ENCODE measurements at places on chromosomes 6 and 20.
A peak's percentile ranks its signal among the peaks of the same experiment; 100 is the strongest.

DNA sequence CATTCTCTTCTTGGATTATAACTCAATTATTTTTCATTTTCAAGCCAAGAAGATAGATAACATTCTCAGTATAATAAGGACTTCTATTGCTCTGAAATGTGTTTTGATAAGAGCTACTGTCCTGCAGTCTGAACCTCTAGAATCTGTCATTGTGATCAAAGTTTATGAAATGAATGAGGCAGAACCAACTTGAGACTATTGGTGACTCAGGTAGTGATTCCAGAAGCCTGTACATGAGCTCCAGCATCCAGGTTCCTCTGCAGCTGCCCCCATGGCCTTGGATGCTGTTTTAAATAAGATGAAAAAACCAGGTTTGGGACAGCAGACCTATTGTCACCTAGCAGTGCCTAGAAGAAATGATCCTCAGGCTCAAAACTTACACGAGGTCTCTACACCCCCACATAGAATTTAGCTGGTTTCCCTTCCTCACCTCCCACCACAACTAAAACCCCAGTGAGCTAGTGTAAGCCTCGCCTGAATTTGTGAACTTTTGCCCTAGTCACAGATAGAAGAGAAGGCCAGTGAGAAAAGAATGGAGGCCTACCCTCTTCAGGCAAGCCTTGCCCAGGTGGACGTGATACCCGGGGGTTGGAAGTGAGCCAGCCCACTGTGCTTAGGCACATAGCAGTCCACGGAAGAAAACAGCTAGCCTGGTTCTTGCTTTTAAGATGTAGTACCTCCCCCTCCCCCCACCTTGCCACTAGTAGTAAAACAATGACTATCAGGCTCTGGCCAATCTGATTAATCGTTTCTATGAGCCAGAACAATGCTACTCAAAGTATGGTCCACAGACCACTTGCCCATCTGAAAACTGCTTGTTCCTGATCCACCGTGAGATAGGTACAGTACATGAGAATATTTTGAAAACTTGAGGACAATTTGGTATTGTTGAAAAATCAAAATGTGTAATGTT is 73.0 kb upstream of the SYNJ2 start:
- no peaks in the 10 kb centered on the region for H3K4me1 ChIP-seq
- no peak for DNase-seq
- H3K4me3 ChIP-seq: no peak overlapping the region
- H3K27ac ChIP-seq: no peak overlapping the region

DNA sequence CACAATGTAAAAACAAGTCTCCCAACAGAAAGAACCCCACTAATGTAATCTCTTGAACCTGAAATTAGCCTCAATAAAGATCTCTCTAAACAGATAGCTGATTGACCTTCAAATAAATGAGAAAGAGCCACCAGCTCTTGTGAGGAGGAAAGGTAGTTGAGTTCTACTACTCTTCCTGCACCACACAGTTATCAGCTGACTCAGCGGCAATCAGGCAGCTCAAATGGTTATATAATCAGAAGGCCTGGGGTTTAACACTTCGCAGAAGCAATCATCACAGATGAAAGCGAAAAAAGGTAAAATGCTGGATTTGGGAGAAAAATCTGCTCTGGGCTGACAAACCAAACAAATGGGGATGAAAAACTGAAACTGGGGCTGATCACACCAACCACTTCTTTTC is 91.8 kb downstream of the CHD6 start:
- H3K4me3 ChIP-seq: no peak overlapping the region
- H3K36me3 ChIP-seq: peaks cover 11% of the 10 kb centered on the region
- no peaks in the 10 kb centered on the region for H3K27me3 ChIP-seq
- DNase-seq: no peak
- no peak overlapping the region for H3K27ac ChIP-seq
- no peaks in the 10 kb centered on the region for H3K4me1 ChIP-seq

- no peak overlapping the region for H3K4me3 ChIP-seq
- peaks cover 22% of the 10 kb centered on the region for H3K4me1 ChIP-seq
- H3K27ac ChIP-seq: no peak overlapping the region
- DNase-seq: no peak
- H3K27me3 ChIP-seq: no peaks in the 10 kb centered on the region
These were observed 549.6 kb upstream of the CITED2 start for GRCh38 chr6:139923964-139924475.

GRCh38 chr20:53677447-53678314 is 84.0 kb upstream of the ZNF217 start:
- H3K27me3 ChIP-seq: no peaks in the 10 kb centered on the region
- H3K27ac ChIP-seq: peak overlapping the region; percentile 48
- H3K4me1 ChIP-seq: peaks cover 9% of the 10 kb centered on the region
- H3K36me3 ChIP-seq: no peaks in the 10 kb centered on the region

DNA sequence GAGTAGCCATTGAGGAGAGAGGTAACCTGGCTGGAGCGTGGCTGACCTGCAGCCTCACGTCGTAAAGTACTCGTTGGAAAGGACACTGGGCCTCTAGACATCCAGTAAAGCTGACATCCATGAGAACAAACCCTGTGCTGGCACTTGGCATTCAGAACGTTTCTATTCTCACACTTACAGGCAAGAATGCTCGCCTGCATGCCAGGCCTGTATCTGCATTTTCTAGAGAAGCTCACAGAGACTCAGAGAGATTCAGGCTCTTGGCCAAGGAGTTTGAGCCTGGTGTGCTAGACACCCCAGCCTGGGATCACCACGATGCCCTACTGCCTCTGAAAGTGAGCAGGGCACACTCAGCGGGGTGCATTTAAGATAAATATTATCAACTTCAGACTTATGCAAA is 379.8 kb upstream of the CDH4 start:
- DNase-seq: no peak
- H3K4me3 ChIP-seq: no peak overlapping the region
- no peak overlapping the region for H3K27ac ChIP-seq
- no peaks in the 10 kb centered on the region for H3K4me1 ChIP-seq
- H3K27me3 ChIP-seq: no peaks in the 10 kb centered on the region

DNA sequence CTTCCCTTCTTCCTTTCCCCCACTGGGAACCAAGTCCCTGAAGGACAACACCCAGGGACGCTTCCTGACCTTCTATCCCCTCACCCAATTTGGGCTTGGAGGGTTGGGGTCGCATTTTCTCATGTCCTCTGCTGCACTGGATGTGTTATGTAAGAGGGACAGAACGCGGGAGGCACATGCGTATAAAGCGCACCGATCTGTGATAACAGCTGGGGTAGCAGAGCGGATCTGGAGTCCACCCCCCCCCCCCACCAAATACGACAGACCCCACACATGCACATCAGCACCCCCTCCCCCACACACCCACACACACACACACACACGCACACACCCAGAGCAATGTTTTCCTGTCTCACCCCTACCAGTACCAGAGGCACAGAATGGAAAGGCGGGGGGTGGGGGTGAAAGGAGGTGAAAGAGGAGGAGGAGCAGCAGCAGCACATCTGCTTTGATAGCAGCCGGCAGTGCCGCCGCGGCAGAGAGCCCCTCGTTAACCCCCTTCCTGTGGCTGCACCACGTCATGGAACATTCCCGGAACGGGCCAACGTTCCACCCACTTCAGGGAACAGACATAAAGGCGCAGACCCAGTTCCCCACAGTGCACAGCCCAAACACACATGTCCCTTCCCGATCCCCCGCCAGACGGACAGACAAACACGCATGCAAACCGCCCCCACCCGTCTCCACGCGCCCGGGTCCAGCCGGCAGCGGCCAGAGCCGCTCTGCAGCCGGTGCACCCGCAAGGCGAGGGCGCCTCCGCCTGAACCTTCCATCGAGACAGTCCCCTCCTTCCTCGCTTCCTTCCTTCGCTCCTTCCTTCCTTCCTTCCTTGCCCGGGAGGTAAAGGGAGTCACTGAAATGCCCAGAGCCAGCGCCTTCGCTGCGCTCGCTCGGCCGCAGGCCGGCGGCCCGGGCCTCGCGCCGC is 590 bp downstream of the HIVEP2 start:
- no peaks in the 10 kb centered on the region for H3K36me3 ChIP-seq
- H3K27ac ChIP-seq: peak overlapping the region; percentile 94
- no peaks in the 10 kb centered on the region for H3K27me3 ChIP-seq

DNA sequence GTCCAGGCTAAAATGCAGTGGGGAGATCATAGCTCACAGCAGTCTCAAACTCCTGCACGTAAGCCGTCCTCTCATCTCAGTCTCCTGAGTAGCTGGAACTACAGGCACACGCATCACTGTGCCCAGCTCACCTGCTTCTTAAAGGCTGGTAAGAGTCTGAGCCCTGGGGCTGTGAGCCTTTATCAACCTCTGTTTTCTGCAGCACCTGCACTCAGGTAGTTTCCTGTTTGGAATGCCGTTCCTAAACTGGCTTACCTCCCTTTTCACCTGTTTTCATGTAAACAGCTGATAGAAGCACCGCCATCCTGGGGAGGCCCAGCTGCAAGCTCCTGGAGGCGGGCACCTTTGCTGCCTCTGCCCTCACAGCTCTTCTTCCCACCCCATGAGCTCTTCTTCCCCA is 45.4 kb downstream of the SLC24A3 start:
- no peak for DNase-seq
- H3K27me3 ChIP-seq: no peaks in the 10 kb centered on the region
- H3K27ac ChIP-seq: no peak overlapping the region
- H3K36me3 ChIP-seq: no peaks in the 10 kb centered on the region
- no peak overlapping the region for H3K4me3 ChIP-seq
- H3K4me1 ChIP-seq: no peaks in the 10 kb centered on the region

- H3K36me3 ChIP-seq: no peaks in the 10 kb centered on the region
- H3K4me1 ChIP-seq: no peaks in the 10 kb centered on the region
- H3K27ac ChIP-seq: no peak overlapping the region
- no peaks in the 10 kb centered on the region for H3K27me3 ChIP-seq
- no peak for DNase-seq
These were observed 12.2 kb upstream of the GCLC start for GRCh38 chr6:53556986-53557715.

GRCh38 chr6:117603821-117604220 is 1.5 kb upstream of the GOPC start:
- H3K36me3 ChIP-seq: no peaks in the 10 kb centered on the region
- H3K4me3 ChIP-seq: no peak overlapping the region
- no peaks in the 10 kb centered on the region for H3K27me3 ChIP-seq
- DNase-seq: peak; percentile 64
- H3K4me1 ChIP-seq: peaks cover 7% of the 10 kb centered on the region

DNA sequence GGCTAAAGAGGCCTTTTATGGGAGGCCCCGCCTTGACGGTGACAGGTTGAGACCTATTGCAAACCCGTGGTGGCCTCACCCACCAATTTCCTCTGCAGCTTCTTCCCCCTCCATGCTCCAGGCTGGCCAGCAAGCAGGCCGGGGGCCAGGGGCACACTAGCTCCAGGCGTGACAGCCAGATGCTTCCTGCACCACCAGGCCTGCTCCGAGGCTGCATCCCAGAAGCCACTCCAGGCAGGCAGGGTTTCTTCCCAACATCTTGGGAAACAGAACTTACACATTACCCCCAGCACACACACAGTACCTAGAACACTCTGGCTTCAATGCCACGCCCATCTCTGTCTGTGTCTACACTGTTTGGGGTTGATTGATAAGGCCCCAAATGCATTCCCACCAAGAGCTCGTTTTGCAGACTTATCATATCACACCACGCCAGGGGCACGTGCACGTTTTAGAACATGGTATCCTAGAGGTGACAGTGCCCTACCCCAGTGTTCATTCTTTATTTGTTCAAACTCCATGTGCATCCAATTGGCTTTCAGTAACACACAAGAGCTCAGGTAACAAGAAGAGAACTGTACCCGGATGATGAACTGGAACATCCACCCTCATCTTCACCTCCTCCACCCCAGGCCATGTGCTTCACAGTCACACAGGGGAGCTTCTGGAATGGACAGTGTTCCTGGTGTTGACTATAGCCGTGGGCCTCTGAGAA is 221.4 kb upstream of the RREB1 start:
- H3K27ac ChIP-seq: peak overlapping the region; percentile 43
- H3K27me3 ChIP-seq: no peaks in the 10 kb centered on the region
- H3K4me1 ChIP-seq: peaks cover 23% of the 10 kb centered on the region

DNA sequence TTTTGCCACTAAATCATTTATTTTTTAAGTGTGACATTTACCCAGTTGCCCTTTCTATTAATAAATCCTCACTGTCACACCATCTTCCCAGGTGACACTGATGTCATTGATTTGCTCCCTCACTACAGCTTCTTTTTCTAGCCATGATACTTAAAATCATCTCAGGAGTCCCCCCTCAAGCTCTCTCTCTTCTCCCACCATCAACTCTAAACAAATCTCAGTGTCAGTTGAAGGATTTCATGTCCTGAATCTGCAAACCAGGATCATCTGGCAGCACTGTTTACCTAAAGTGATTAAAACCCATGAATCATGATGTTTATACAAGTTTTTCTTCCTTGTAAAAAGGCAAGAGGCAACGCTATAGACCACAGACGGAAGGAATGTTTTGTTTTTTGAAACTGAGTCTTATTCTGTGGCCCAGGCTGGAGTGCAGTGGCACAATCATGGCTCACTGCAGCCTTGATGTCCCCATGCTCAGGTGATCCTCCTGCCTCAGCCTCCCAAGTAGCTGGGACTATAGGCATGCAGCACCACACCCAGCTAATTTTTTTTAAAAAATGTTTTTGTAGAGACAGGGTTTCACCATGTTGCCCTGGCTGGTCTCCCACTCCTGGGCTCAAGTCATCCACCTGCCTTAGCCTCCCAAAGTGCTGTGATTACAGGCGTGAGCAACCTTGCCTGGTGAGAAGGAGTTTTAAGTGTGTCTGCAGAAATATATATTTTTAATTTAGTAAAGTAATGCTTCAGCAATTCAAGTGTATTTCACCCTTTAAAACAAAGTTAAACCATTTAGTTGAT is 30.1 kb upstream of the SH3BGRL2 start:
- peak overlapping the region; percentile 66 for H3K27ac ChIP-seq
- peaks cover 26% of the 10 kb centered on the region for H3K4me1 ChIP-seq
- peak; percentile 67 for DNase-seq
- H3K36me3 ChIP-seq: no peaks in the 10 kb centered on the region
- no peak overlapping the region for H3K4me3 ChIP-seq

DNA sequence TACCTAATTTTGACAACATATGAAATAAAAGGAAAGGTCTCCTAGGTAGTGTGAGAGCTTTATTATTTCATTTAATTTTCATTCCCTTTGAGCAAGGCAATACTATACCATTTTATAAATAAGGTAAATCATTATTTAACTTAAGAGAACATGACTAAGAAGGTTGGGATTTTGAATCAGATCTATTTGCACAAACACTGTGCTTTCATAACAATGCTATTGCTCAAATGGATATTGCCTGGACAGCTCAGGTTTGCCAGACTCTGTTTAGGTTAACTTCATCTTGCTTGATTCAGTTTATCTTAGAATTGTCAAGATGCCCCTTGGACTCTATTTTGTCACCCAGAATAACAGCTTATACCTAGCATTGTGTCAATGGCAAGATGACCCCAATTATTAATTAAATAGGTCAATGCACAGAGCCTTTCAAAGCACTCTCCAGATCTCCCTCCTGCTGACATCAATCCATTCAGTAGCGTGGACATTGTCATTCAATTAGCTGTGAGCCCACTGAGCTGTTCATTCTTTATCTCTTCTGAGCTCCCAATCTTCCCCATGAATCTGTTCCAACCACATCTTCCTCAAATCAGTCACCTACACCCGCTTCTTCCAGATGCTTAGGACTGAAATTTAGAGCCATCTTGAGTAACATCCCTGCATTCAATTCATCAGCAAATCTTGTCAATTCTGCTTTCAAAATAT is 42.1 kb upstream of the TMEM30A start:
- peaks cover 3% of the 10 kb centered on the region for H3K27me3 ChIP-seq
- H3K4me3 ChIP-seq: no peak overlapping the region
- no peak overlapping the region for H3K27ac ChIP-seq
- no peak for DNase-seq
- no peaks in the 10 kb centered on the region for H3K36me3 ChIP-seq
- no peaks in the 10 kb centered on the region for H3K4me1 ChIP-seq

- peaks cover 7% of the 10 kb centered on the region for H3K4me1 ChIP-seq
- H3K4me3 ChIP-seq: no peak overlapping the region
- no peaks in the 10 kb centered on the region for H3K27me3 ChIP-seq
These were observed 228.9 kb downstream of the LAMA2 start for GRCh38 chr6:129111853-129112252.
